SJSA1 (cell line): ENCODE measurements at places on chromosomes 11 and 22.

DNA sequence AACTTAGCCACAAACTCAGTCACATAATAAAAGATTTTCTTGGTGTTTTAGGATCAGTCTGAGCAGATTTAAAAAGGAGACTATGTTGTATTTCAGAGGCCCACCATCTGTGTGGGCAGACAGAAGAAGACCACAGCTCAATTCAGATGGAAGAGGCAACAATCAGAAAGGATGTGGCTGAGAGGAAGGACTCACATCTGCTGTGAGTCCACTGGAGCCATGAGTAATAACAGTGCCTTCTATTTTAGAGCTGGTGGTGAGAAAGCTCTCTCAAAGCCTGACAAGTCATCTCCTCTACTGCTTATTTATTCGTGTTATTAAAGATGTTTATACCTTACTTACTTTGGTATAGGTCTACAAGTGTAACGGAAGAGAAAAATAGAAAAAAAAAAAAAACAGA is 357.2 kb downstream of the OPCML start:
- DNase-seq: no peak

- no peak for DNase-seq
These were observed 45.9 kb downstream of the WNT7B start for GRCh38 chr22:45931042-45931441.

GRCh38 chr11:19290356-19290755 is 49.6 kb upstream of the E2F8 start:
- no peak for DNase-seq

- no peak for DNase-seq
These were observed 135.1 kb upstream of the TTC12 start for GRCh38 chr11:113179181-113179704.

- DNase-seq: no peak
These were observed 667 bp downstream of the RAB6A start for GRCh38 chr11:73760135-73760678.

DNA sequence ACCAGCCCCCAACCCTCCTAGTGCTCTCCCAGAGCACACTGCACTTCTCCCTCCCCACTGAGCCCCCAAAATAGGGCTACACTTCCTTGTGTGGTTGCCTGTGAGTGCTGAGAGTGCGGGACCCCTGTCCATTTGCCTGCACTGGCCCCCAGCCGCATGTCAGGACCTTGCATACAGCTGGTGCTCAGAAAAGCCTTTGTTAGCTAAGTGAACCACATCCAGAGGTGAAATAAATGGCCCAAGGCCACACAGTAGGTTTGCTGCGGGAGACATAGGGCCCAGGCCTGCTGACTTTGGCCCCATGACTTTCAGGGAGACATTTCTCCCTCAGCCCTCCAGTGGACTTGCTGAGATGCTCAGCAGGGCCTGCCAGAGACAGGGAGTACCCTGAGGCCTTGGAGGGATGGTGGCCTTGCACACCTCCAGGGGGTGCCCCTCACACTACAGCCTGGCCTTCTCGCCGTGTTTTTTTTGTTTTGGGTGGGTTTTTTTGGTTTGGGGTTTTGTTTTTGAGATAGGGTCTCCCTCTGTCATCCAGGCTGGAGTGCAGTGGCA is 10.2 kb downstream of the SSTR3 start:
- no peak for DNase-seq

GRCh38 chr11:121671283-121672168 is 218.8 kb upstream of the SORL1-AS1 start:
- no peak for DNase-seq

DNA sequence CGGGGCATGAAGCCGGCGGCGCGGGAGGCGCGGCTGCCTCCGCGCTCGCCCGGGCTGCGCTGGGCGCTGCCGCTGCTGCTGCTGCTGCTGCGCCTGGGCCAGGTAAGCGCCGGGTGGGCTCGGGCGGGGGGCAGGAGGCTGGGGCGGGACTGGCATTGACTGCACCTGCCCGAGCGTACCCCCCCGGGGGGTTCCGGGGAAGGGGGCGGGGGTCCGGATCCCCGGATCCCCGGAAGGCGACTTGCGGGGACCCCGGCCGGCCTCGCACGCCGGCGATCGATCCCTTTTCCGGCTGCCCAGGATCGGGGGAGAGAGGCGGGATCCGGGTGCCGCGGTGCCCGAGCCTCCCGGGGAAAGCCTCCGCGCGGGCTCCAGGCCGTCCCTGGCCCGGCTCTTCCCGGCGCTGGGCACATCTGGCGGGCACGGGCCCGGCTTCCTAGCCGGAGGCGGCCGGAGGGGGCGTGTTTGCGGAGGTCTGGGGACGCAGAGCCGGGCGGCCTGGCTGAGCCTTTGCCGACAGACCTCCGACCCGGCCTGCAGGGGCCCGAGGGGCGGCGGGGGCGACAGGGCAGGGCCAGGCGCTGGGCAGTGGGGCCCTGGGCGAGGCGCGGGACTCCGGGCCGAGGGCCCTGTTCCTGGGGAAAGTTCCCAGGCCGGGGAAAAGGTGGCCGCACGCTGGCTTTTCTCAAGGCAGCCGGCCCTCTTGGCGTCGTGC is 705 bp downstream of the PTPRJ start:
- peak; percentile 65 for DNase-seq

- no peak for DNase-seq
These were observed at the start of gene OR51E2 for GRCh38 chr11:4697585-4697984. Gene OR51E2 (minus strand): TSS chr11:4697853. CDS start chr11:4682711, 15,142 bp downstream.

- no peak for DNase-seq
These were observed 1164.0 kb downstream of the LRRC4C start for GRCh38 chr11:40295466-40295865.

DNA sequence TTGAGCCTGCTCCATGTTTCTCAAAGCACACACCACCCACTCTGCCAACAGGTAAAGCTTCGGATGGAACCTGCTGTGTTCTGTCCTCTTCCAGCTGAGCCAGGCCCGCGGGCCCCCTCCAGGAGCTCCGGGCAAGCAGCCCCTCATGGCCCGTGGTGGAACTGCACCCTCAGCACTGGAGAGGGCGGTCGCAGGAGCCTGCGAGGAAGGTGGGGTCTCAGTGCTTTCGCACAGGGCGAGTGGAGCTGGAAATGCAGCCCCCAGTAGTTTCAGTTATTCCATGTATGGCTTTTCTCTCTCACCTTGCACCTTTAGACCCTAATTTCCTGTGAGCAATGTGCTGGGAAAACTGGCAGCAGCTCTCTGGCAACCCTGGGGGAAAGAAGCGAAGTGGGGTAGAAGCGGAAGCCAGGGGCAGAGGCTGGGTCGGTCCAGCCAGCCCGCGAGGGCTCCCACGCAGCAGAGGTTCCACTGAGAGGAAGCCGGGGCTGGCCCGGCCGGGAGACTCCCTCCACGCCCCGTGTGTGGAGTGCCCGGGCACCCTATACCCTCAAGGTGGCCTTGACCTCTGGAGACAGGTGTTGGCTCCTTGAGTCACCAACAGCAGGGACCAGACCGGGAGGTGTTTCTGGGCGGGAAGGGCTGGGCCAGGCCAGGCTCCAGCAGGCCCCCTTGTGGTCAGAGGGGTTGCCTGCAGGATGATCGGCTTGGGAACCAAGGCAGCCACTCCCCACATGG is 119.9 kb upstream of the TMEM45B start:
- peak; percentile 20 for DNase-seq

GRCh38 chr22:33438273-33438672 is 380.1 kb upstream of the SYN3 start:
- peak; percentile 67 for DNase-seq

- no peak for DNase-seq
These were observed 2.8 kb upstream of the KCNJ5 start for GRCh38 chr11:128888034-128888985.

DNA sequence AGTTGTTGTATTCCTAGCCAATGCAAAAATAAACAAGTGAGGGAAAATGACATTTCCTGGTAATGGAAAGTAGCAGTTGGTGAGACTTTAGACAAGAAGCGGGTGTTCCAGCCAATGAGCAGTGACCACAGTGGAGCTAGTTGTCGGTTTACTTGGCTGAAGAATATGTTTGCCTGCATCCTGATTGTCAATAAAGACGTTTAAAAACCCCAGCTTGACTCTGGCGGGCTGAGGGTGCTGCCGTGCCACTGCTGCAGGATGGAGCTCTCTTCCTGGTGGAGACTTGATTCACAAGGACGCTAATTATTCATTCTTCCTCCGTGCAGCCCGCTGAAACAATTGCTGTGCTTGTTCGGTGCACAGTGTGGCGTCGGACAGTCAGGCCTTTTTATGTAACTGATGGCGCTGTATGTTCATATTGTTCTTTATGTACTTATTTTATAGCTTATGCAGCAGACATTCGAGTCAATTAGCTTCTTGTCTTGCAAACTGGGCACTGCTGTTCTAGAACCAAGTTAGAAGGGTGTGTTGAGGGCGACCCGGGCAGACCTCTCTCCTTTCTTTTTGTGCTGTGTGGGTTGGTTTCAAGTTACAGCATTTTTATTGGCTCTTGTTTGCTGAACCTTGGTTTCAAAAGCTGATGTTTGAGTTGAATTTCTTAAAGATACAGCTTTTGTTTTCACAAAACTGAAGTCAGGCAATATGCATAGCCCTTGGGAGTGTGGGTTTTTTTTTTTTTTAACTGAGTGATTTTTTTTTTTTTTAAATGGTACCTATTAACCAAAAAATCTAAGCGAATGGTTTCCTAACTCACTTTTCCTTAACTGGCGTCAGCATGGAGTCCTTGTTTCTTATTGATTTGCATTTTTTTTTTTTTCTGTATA is 153.9 kb downstream of the TEAD1 start:
- DNase-seq: peak; percentile 73

DNA sequence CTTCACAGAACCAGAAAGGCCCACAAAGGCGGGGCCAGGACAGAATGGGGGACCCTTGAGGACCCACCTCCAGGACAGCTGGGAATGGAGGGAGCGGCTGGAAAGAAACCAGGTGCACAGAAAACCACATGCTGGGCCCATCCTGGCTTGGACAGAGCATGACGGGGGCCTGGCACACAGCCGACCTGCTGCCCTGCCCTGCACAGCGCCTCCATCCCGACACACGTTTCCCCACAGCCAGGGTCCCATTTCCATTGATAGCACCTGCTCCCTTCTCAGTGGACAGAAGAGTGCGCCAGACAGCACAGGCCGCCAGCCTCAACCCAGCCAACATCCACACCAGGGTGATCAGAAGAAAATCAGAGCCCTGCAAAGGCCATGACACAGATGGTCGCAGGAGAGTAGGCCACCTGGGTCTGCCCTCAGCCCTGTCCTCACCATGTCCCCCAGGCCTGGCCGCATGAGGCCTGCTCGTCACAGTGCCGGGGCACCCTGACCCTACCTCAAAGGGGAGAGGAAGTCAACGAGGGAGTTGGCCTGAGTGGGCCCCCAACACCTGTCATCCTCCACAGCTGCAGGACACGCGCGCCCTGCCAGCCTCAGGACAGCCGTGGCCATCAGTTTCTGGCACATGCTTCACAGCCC is 28.1 kb downstream of the BRD1 start:
- no peak for DNase-seq

GRCh38 chr22:20013382-20013871 is 3.2 kb downstream of the ARVCF start:
- peak; percentile 54 for DNase-seq

DNA sequence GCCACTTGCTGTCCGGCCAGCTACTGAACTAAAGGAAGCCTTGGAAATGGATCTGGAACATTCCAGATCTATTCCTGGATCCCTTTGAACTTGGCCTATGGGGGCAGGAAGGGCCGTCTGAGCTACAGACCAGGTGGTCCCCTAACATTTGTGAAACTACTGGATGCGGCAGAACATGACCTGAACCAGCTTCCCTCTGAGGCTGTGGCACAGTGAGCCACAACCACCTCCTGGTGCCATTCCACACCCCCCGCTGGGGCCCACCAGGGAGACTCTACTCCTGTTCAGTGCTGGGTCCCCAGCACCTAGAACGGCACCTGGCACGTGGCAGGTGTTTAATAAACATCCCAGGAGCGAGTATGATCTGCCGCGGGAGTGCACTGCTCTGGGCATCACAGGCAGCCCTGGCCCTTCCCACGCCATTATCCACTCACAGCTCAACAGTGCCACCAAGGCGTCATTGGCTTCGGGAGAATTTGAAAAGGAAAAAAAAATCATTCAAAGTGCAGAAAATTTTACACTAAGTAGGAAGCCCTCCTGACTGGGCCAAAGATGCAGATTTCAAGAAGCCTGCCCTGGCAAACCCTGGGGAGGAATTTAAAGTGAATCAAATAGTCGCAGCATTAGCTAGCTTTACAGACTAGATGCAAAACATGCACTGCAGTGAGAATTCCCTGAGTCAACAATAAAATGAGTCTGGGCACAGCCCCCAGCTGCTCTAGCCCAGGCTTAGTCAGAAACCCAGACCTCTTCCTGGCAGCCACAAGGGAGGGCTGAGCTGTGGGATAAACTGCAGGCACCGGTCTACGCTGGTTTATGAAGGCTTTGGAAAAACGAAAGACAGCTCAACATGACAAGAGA is 14.3 kb upstream of the EFCAB6 start:
- peak; percentile 27 for DNase-seq

- DNase-seq: no peak
These were observed 221.2 kb downstream of the MN1 start for GRCh38 chr22:27580311-27580897.

DNA sequence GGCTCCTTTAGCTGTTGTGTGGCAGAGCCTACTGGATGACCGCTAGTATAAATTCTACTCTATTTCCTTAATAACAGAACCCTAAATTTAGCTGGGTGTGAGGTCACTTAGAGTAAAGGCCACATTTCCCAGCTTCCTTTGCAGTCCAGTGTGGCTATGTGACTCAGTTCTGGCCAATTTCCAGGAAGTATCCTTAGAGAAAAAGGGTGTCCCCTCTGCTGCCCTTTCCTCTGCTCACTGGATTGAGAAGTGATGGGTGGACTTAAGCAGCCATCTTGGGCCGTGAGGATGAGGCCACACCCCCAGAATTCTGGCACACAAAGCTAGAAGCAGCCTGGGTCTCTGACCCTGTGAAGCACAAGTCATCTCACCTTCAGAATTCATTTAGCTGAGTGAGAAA is 11.7 kb upstream of the RASD2 start:
- no peak for DNase-seq

DNA sequence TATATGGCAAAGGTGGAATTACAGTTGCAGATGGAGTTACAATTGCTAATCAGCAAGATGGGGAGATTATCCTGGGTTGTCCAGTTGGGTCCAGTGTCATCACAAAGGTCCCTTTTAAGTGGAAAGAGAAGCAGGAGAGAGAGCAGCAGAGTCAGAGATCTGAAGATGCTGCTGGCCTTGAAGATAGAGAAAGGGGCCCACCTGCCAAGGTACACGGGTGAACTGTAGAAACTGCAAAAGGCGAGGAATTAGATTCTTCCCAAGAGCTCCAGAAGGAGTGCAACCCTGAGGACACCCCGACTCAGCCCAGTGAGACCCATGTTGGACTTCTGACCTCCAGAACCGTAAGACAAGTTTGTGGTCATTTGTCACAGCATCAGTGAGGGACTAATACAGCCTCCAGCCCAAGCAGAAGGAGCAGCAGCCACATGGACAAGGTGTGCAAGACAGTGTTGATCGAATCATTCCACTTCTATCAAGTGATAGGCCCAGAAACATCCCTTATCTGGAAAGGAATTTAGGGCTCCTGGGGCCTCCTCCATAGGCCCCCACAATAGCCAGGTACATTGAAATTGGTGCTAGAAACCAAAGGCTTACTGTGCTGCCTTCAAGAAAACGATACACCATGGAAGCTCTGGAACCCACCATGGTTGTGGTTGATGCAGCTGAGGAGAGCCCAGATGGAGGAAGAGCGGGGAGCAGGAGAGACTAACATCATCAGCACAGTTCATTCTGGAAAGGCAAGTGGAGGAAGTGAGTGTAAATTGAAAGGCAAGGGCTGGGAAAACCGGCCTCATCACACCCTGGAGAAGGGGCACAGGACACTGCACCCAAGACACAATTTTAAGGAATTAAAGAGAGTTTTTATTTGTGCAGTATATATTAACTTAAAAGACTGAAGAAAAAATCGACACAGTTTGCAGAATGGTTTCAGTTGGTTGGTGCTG is 23.3 kb downstream of the SNAP29 start:
- no peak for DNase-seq

GRCh38 chr11:117519590-117519989 is 191.9 kb downstream of the CEP164 start:
- DNase-seq: no peak

- no peak for DNase-seq
These were observed 14.7 kb downstream of the SELENOO start for GRCh38 chr22:50215297-50216054.
